Common myeloid progenitor, CD34-positive (primary cell): ENCODE measurements at places on chromosomes 2 and 18.

GRCh38 chr18:35592298-35592697 is 10.8 kb downstream of the GALNT1 start:
- DNase-seq = no peak

- no peak for DNase-seq
Observed at GRCh38 chr2:3025984-3026383, 351.6 kb downstream of the EIPR1 start.

DNA sequence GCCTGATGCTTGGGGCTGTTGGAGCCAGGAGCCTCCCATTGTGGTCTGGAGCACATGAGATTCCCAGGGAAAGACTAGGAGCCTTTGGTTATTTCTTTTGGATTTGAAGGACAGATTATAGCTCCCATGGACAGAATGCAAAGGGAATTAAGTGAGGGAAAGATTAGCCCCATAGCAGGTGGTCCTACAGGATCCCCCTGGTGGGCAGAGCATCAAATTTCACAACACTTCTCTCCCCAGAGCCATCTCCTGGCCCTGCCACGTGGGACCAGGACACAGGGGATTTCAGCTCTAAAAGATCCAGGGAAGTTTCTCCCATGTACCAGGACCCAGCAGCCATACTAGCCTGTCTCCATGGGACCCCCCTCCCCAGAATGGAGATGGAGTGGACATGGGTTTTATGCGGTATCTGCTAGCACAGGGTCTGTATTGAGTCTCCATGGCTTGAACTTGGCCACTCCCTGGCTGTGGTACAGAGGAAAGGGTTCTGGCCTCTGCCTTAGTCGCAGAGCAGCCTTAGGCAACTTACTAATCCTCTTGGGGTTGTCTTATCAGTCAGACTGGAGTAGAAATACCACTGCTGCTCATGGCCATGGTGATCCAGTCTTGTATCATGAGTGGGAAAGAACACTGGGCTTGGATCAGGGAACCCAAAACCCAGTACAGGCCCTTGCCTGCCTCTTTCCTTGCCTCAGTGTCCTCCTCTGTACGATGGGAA is 6.8 kb upstream of the PLB1 start:
- no peak for DNase-seq

DNA sequence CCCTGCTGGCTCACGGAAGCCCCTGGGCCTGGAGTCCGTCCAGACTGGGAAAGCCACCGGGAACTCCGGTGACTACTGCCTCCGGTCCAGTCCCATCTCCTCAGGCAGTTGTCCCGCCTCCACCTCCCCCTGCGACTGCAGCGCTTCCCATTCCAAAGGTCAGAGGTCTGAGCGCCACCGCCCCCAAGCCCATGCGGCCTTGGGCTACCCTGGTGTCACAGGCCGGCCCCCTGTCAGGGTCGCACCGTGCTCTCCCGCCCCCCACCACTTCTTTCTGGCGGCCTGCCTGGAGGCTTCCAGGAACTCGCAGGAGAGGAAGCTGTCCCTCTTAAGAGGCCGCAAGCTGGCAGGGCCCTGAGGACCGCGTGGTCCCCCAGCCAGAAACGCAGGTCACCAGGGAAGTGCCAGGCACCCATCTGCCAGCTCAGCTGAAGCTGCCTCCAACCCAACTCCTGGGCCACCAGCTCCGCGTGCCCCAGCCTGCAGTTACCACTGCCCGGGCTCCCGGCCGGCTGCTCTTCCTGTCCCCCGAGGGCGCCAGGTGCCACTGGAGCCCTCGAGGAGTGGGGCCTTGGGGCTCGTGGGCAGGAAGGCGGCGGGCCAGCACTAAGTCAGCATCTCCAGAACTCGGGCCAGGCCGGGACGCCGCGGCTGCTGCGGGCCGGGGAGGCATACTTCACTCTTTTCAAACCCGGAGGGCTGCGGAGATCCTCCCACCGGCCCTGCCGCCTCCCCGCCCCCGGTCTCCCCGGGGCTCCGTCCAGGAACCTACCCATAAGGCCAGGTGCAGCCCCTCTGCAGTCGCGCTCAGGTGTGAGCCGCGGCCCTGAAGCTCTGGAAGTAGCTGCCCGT is 83.3 kb upstream of the POMC start:
- DNase-seq = peak; percentile 79

GRCh38 chr2:66431846-66432587 is 2.9 kb upstream of the MEIS1 start:
- no peak for DNase-seq

- no peak for DNase-seq
Observed at GRCh38 chr2:141384676-141385075, 746.1 kb downstream of the LRP1B start.

GRCh38 chr18:48375150-48375800 is 33.9 kb downstream of the ZBTB7C start:
- peak; percentile 77 for DNase-seq

GRCh38 chr2:85920810-85921545 is 32.2 kb upstream of the ST3GAL5 start:
- DNase-seq = no peak

- no peak for DNase-seq
Observed at GRCh38 chr2:134454426-134454825, 200.6 kb downstream of the MGAT5 start.

DNA sequence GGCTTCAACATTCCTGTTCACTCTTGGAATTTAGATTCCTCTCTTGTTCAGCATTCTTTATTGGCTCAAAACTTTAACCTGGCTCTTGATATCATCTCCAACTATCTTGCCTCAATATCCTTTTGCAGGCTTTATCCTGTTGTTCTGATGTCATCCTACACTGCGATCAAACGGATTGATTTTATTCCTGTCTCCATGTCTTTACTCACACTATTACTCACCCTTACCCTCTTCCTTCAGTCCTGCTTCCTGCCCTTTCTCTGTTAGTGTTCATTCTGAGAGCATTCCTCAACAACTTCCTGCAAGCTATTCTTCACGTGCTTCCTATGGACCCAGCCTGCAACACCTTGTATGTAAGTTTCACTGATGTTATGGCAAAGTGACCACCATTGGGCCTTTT is 264.7 kb downstream of the RNF152 start:
- no peak for DNase-seq

DNA sequence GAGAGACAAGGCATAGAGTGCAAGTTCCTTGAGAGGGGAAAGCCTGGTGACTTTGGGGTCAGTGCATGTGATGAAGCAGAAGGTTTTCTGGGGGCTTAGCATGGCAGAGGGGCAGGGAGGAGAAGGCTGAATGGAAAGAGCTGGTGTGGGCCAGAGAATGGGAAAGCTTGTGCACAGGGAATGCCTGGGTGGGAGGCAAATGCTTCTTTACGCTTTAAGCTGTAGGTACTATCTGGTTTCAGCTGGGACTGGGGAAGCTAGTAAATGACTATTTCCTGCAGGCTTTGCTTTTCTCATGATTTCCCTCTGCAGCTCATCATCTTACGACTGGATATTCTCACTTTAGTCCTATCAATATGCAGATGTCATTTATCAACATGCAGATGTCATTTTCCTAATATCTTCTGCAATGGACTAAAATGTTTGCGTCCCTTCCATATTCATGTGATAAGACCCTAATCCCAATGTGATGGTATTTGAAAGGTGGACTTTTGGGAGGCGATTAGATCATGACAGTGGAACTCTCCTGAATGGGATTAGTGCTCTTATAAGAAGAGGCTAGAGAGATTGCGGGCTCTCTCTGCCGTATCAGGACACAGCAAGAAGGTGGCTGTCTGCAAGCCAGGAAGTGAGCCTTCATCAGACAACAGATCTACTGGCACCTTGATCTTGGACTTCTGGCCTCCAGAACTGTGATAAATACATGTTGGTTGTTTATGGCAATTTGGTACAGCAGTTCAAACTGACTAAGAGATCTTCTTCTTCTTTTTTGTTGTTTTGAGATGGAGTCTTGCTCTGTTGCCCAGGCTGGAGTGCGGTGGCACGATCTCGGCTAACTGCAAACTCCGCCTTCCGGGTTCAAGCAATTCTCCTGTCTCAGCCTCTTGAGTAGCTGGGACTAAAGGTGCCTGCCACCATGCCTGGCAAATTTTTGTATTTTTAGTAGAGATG is 50.1 kb downstream of the MYCN start:
- no peak for DNase-seq

- no peak for DNase-seq
Observed at GRCh38 chr2:180690611-180691010, 289.8 kb upstream of the UBE2E3 start.

DNA sequence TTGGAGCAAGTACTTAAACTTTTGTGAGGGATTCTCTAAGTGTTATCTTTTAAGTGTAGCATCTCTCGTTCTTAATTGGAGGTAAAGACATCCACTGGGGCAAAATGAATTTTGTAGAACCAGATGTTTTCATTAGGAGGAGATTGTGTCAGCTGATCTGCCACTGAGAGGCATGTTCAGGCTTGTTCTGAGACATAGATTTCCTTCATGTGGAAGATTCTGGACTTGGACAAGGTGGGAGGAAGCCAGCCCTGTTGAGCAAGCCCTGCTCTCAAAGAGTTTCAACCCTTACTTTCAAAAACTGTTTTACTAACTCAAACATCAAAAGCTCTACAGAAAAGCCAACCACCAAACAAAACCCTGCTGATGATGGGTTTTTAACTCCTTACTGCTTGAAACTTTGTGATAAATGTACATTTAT is 6.5 kb downstream of the MAP4K4 start:
- no peak for DNase-seq

GRCh38 chr2:201122276-201122675 is 6.3 kb downstream of the CFLAR start:
- DNase-seq = no peak

DNA sequence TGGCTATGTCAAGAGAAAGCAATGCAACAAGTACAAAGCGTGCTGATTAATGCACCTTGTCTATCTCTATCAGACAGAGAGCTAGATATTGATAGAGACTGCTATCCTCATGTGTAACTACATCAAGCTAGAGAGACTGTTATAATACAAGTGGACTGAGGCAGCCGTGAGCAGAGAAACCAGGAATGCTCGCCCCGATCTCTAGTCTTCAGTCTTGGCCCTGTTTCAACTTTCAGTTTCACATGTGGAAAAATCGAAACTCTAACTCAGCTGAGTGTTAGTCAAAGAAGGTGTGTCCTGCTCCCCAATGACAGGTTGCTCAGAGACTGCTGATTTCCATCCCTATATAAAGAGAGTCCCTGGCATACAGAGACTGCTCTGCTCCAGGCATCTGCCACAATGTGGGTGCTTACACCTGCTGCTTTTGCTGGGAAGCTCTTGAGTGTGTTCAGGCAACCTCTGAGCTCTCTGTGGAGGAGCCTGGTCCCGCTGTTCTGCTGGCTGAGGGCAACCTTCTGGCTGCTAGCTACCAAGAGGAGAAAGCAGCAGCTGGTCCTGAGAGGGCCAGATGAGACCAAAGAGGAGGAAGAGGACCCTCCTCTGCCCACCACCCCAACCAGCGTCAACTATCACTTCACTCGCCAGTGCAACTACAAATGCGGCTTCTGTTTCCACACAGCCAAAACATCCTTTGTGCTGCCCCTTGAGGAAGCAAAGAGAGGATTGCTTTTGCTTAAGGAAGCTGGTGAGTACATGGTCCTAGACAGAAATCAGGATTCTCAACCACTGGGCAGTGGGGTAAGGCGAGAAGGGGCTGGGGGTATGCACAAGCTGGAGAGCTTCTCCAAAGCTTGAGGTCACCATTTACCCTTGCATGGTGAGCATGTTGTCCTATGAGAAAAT is at the start of gene RSAD2:
Gene RSAD2 (plus strand): TSS at position 376 of the 903 bp plus-strand sequence. CDS start 24 bp downstream, at position 400.
- peak; percentile 86 for DNase-seq

DNA sequence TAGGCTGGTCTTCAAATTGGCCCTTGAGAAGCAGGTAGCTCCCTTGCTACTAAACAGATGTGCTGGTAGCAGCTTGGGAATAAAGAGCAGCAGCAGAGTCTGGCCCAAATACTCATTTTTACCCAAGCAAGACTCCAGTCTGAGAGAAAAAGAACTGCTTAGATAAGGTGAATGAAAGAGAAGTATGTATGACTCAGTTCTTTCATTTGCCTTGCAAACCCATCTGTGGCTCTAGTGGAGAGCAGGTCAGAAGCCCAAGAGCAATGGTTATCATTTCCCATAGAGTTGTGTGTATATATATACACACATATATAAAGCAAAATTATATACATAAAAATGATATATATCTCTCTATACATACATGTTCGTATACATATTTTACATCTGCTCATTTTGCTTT is 80.3 kb downstream of the CAMKMT start:
- DNase-seq = no peak

- peak; percentile 96 for DNase-seq
Observed at GRCh38 chr2:230564805-230565779, 147.6 kb upstream of the CAB39 start.

DNA sequence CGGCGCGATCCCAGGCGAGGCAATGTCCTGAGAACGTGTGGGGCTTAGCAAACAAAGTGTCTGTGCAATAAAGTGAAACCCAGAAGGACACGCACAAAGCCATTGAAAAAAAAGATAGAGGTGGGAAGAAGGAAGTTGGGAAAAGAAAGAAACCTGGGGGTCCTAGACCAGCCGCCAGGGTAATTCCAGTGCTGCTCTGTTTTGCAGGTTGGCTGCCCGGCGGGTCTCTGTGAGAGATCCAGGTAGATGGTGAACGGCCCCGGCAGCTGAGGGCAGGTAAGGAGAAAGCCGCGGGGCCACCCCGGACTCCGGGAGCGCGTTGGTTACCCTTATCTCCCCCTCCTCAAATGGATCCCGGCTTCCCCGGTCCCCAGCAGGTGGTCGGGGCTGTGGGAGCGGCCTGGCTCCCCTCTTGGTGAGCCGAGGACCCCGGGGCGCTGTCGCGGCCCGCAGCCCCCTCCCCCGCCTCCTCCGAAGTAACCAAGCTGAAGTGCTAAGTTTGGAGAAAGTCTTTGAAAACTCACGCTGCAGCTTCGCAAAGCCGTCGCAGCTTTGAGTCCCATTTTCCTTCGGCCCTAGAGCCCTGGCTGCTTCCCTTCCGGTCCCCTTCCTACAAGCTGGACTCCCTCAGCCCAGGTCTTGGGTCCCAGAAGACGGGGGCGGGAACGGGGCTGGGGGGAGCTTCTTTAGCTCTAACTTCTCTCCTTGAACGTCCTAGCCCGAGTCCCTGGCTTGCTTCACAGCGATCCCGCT is 588 bp downstream of the OTX1 start:
- DNase-seq = no peak

DNA sequence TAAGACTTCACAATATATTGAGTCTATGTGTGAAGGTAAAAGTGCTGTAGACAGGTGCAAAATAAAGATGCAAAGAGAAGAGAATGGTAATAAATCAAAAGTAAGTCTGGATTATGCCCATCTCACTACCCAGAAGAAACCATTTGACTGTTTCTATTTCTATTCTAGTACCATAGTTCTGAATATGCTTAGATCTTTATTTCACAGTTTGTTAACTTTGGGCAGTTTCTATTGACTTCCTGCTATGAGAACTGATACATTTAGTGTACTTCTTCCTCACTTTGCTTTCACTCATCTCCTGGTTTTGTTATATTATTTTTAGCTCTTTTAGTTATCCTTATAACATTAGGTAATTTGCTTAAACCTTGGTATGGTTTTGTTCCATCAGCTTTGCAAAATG is 94.9 kb downstream of the HS1BP3 start:
- DNase-seq = no peak

- no peak for DNase-seq
Observed at GRCh38 chr18:28108254-28108653, 68.7 kb downstream of the CDH2 start.

- no peak for DNase-seq
Observed at GRCh38 chr18:26477828-26478466, 70.4 kb downstream of the KCTD1 start.
